ENCODE measurements at places on chromosomes 12 and 14.

GRCh38 chr14:57962325-57963035 lies 96.6 kb upstream of the SLC35F4 start:
- DNase-seq, result no peak

DNA sequence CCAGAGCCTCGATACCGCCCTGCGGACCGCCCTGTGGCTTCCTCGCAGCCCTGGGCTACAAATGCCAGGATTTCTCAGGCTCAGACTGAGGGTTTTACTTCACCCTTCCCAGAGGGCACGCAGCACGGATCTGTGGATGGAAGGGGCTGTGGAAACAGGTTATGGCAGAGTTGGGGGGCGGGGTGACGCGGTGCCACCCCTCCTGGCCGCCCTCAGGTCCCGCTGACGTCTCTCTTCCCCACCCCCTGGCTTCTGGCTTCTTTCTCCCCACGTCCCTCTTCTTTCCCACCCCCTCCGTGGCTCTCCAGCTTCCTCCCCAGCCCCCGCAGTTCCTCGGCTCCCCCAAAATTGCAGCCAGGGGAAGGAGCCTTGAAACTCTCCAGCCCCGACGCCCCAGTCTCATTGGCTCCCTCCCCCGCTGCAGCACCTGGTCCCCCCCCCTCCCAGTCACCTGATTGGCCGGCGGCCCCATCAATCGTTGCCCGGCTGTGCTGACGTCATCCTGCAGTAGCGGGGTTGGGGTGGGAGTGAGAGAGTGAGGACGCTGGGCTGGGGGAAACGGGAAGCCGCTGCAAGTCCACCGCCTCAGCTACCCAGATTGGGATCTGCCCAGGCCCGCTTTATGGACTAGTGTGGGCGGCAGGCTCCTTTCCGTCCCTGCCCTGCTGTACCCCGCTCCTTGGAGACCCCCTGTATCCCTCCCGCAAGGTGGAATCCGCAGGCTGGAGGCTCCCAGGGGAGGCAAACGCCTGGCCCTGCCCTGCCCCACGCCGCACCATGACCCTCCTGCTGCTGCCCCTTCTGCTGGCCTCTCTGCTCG lies at the start of gene CLSTN3:
TSS of gene CLSTN3 (plus strand) at position 500 of the 820 bp plus-strand sequence. CDS start at position 778, 278 bp downstream.
- DNase-seq, result peak; percentile 90

DNA sequence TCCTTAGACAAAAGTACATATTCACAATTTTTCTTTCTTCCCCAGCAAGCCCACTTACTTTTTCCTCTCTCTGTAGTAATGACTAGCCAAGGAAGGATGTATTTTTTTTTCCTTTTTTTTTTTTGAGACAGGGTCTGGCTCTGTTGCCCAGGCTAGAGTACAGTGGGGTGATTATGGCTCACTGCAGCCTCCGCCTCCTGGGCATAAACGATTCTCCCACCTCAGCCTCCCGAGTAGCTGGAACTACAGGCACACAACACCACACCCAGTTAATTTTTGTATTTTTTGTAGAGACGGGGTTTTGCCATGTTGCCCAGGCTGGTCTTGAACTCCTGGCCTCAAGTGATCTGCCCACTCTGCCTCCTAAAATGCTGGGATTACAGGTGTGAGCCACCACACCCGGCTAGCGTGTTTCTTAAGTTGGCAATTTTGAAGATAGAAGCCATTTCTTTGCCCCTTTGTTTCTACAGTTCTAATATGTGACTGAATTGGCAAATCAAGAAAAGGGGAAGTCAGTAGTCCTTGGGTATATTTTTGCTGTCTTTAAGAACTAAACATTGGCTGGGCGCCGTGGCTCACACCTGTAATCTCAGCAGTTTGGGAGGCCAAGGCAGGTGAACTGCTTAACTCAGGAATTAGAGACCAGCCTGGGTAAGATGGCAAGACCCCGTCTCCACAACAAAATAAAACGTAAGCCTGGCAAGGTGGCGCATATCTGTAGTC lies 3.2 kb upstream of the NACA start:
- no peak for DNase-seq

DNA sequence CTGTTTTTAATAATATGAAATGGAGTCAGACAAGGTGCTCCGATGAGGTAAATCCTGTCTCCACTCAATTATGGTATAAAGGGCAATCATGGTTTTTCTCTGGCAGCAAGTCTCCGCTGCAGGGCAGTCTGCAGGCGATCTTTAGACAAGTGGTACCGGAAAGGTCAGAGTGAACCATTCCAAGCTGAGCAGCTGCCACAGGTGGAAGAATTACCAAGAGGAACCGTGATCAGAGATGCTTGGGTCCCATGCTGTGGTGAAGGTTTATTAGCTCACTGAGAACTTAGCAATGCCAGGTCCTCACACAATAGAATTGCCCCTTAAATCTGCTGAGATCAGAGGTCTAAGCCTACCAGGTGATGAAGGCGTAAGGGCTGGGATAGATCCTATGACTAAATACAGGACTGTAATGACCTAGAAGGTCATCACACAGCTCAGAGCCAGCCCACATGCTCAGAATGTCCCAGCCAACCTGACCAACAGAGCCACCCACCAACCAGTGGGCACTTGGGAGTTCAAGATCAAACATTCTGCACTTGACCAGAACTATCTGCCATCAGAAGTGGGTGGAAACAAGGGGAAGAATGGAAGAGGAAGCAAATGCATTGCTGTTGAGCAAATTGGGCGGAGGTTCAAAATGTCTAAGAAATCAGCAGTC lies 175.2 kb upstream of the BCL2L14 start:
- no peak for DNase-seq

DNA sequence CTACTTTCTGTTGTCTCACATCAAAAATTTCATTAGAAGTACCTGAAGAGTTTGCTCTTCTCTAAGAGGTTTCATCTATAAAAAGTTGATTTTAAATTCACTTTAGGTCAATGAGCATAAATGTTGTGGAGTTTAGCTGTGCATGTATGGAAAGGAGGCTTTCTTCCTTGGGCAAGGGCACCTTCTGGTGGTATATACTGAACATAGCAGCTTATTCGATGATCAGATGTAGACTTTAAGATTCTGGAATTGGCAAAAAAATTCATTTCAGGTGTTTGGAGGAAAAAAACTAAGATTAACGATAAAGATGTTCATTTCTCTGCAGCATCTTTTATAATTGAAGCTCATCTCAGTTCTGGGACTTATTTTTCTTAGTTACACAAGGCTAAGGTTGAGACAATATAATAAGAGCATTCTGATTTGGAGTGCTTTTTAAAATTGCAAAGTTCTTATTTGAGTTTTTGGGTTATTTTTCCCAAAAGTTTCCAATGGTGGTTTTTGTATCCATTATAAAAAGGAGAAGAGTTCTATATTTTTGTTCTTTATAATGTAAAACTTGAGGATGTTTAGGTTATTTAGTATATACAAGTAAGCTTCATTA lies 46.8 kb downstream of the TMEM117 start:
- DNase-seq, result peak; percentile 75

- no peak for DNase-seq
Measured at GRCh38 chr14:99809859-99810558, 16.8 kb downstream of the EML1 start.

DNA sequence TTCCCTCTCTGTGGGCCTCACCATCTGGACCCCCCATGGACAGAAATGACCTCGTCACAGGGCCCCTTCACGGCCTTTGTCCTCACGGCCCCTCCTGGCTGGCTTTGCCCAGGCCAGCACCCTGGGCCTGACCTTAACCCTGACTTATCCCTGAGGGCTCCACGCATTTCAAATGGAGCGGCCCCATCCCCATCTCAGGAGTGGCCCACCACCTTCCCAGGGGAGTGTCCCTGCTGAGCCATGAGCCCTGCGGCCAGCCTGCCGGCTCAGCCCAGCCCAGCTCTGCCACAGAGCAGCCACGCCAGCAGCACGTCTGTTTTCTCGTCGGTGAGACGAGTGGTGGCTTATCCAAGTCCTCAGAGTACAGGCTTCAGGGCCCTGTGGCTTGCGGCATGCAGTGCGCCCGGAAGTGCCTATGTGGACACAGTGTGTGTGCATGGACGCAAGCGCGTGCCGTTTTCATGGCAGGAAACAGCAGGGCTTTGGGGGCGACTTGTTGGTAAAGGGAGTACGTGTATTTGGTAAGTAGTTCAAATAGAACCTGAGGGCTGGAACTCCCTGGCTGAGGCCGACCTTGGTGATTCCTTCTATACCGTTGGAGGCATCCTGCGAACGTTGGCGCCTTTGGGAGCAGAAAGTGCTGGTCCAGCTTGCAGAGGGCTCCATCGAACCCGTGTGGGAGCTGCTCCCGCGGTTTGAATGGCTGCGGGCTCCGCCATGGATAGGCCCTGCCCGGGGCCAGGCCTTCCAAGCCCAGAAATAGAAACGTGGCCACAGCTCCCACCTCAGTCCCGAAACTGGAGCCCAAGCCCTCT lies 52.1 kb downstream of the LRCOL1 start:
- DNase-seq, result no peak

- no peak for DNase-seq
Measured at GRCh38 chr12:65409726-65410125, 131.2 kb downstream of the MSRB3 start.

- no peak for DNase-seq
Measured at GRCh38 chr12:30603129-30603528, 92.5 kb downstream of the IPO8 start.

DNA sequence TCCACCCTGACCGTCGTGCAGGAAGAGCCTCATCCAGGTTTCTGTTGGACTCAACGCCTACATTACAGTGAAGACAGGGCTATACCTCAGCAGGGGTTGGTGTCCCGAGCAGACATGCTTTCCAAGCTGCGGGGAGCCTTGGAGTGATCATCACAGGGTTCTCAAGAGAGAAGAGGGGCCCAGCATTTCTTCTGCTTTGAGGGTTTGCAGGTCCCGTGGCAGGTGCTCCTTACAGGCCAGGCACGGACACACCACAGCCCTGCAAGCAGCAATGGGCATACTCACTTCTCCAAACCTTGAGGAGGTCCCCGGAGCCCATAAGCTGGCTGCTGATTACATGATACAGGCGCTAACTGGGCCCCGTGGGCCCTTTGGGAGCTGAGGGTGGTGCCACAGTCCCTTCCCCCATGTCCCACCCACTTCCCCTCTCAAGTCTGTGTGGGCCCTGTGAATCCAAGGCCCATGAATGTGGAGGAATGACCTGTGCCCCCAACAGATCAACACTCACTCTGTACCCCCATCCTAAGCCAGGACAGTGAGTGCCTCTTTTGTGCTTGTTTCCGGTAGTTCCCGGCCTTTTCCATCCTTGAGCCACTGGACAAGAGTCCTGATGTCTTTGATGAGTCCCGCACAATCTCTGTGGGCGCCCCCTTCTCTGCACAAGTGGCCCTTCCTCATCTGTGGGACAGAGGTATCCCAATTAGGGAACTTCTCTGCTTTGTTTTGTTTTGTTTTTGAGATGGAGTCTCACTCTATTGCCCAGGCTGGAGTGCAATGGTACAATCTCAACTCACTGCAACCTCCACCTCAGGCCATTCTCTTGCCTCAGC lies 1.1 kb downstream of the AQP2 start:
- no peak for DNase-seq

- no peak for DNase-seq
Measured at GRCh38 chr12:109173443-109174240, 57.3 kb downstream of the ACACB start.

- no peak for DNase-seq
Measured at GRCh38 chr14:95875831-95876760, 536 bp upstream of the TUNAR start.

Data from epithelial cell of esophagus (primary cell).